ENCODE measurements at places on chromosomes 1 and 21. TPM values are rescaled to one million over a fixed set of nuclear protein-coding genes. Genes with fewer than 3 reads are reported as not detected.

Gene LCE3E
- not detected for total RNA-seq

Gene DPYD
- total RNA-seq = 21.0 TPM

Gene RHOU
- 21.5 TPM for total RNA-seq

Gene TGFB2
- total RNA-seq = 2.4 TPM

Gene GPR3
- total RNA-seq = 0.11 TPM

Gene CELA2A
- total RNA-seq = not detected

Gene GJA4
- not detected for total RNA-seq

Gene TSACC
- not detected for total RNA-seq

Gene CLDN19
- total RNA-seq = not detected

Gene PSMB4
- total RNA-seq = 315 TPM

Gene HUNK
- total RNA-seq = 0.79 TPM

Gene OLFM3
- not detected for total RNA-seq
